ENCODE measurements at places on chromosomes 2 and 18.
A peak's percentile ranks its signal among the peaks of the same experiment; 100 is the strongest.

- DNase-seq, result no peak
Measured at GRCh38 chr2:122531290-122532071, 776.0 kb downstream of the TSN start.

- no peak for DNase-seq
Measured at GRCh38 chr2:64114912-64115277, 29.3 kb downstream of the PELI1 start.

- no peak for DNase-seq
Measured at GRCh38 chr2:240564561-240565332, 3.5 kb upstream of the RNPEPL1 start.

GRCh38 chr2:11746807-11747459 lies 501 bp downstream of the LPIN1 start:
- DNase-seq, result no peak

GRCh38 chr18:9743200-9744016 lies 35.3 kb downstream of the RAB31 start:
- peak; percentile 84 for DNase-seq

DNA sequence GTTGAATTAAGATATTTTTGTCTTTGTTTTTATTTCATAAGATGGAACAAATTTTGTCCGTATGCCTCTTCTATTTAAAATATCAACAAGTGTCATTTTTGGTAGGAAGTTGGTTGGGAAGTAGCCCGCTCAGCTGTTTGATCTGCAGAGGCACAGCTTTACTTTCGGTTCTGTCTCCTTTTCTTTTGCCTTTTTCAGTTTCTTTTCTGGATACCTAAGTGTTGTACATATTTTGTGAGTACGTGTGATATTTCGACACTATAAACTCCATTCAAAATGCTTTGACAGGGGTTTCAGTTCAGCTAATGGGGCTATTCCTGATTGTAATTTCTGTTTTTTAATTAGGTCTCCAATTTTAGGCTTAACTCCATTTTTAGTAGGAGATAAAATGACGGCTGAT lies 1785.0 kb upstream of the LRRTM1 start:
- no peak for DNase-seq

GRCh38 chr2:19614066-19614465 lies 255.6 kb upstream of the OSR1 start:
- peak; percentile 62 for DNase-seq

- no peak for DNase-seq
Measured at GRCh38 chr2:64731263-64731643, 77.5 kb upstream of the SERTAD2 start.

- no peak for DNase-seq
Measured at GRCh38 chr2:29055601-29056000, 18.7 kb downstream of the PCARE start.

DNA sequence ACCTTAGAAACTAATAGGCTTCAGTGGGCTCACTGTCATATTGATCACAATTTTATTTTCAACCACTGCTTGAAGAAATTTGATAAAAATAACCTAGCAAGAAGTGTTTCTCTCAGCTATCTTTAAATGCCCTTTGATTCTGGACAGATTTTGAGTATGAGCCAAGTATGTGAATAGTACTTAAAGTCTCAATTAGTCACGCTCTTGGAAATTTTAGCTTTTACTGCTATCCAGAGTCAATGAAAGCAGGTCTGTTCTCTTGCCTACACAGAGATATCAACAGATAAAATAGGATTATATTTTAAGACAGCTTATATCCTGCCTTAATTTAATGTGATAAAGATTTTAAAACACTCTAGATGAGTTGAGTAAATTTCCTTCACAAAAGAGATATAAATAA lies 337.3 kb downstream of the CBLN2 start:
- DNase-seq, result no peak

DNA sequence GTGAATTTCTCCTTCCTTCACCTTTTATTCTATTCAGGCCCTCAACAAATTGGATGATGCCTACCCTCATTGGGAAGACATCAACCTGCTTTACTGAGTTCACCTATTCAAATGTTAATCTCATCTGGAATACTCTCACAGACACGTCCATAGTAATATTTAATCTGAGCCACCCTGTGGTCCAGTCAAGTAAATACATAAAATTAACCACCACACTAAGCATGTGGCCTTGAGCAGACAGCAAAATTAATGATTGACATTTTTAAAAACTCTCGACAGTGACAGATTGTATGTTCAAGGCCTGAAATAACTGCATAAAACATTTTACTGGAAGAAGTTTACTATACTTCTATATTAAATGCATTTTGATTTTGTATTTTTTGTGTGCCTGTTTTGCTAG lies 540.6 kb upstream of the GCFC2 start:
- no peak for DNase-seq

GRCh38 chr2:108169982-108170625 lies 69.7 kb upstream of the SULT1C3 start:
- DNase-seq, result no peak
